ENCODE measurements at places on chromosomes 16 and 17.

DNA sequence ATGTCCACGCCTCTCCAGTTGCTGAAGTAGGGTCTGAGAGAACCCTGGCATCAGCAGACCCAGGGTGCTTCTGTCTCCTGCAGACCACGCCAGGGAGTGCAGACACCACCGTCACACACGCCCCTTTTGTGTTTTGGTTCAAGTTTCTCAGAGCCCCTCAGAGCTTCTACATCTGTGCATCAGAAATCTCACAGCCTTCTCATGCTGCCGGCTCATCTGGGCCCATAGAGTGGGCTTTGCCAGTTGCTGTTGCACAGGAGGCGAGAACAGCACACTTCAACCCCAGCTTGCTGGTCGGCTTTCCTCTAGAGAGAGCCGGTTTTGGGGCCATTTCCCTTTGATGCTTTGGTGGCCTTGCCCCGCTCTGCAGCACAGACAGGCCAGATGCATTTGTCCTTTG, 60.9 kb downstream of the PDPK1 start:
- DNase-seq, result no peak

DNA sequence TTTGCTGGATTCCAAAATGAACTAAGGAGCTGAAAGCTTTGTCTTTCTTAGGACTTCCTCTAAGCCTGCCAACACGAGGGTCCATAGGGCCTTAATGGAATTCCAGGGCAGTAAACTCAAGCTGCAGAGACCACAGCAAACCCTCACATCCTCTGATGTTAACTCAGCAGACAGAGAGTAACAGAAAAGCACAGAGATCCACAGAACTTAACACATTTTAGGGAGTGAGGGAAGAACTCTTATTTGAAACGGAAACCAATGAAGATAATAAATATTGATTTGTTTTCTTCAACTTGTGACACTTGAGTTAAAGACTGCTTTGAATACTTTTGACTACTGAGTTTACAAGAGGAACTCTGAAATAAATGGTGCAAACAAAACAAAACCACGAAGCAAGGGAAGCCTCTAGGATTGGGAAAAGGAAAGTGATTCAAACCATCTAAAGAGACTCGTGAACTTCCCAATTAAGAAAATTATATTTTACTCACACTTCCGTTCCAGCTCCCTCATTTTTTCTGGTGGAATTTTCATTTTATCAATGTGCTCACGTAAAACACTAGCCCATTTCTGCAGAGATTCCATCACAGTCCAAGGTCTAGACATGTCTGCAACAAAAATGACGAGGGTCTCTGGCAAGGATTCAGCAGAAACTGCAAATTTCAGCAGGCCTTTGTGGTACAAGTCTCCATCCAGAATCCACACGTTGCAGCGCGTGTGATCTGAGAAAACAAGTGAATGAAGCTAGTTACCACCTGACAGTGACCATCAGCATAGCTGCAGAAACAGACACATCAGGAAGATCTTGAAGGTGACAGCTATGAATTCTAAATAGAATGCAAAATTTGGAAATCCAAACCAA, 9.2 kb downstream of the DYNC1LI2 start:
- DNase-seq, result no peak

DNA sequence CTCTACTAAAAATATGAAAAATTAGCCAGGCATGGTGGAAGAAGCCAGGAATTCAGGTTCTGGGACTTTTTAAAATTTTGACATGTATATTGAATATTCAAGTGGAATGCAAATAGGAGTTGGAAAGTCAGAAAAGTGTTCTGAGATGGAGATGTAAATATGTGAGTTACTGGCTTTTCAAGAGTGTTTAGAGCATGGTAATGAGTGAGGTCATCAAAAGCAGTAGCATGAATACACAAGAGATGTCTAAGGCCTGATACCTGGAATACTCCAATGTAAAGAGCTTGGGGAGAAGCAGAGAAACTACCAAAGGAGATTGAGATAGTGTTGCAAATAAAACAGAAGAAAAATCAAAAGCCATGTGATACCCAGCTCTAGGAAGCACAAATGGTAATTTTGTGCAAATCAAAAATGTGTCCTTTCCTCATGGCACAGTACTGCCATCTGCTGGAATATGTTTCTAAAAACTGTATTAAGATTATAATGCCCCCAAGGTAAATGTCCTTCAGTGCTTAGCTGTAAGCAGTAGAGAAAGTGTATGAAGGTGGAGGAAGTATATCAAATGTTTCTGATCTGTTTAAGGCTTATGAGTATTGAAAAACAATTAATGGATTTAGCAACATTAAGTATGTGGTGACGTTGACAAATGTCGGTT, 908.4 kb downstream of the KCNJ18 start:
- no peak for DNase-seq

- DNase-seq, result no peak
Measured at GRCh38 chr17:1750628-1751027, 8.0 kb downstream of the SERPINF2 start.

DNA sequence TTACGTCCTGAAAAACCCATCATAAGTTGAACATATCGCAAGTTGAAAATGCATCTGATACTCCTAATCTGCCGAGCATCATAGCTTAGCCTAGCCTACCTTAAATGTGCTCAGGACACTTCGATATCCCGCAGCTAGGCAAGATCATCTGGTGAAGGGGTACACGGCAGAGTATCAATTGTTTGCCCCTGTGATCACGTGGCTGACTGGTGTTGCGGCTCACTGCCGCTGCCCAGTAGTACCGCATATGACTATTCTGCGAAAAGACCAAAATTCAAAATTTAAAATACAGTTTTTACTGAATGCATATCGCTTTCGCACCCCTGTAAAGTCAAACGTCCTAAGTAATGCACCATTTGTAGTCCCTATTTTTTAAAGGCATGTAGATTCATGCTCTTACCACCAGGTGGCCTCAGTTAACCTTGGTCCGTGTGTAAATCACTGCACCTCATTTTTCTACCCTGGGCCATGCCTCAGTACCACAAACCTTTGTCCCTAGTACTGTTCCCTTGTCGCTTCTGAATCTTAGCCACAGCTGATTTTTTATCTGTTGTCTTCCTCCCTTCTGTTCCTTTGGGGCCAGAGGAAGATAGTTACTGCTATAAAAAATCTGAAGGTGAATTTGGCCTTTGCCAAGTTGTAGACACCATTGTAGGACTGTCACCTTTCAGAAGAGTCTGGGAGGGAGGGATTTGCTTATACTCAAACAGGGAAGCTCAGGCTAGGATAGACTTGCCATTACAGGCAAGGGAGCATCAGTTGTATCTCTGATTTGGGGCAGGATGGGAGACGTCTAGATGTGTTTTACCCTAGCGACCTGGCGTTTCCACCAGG, 34.4 kb downstream of the WWP2 start:
- DNase-seq, result no peak

GRCh38 chr17:50129728-50130558, at the start of gene SAMD14:
Gene SAMD14, minus strand, starts transcription at chr17:50130160. Its CDS starts 5,201 bp downstream, at chr17:50124959.
- DNase-seq, result no peak

DNA sequence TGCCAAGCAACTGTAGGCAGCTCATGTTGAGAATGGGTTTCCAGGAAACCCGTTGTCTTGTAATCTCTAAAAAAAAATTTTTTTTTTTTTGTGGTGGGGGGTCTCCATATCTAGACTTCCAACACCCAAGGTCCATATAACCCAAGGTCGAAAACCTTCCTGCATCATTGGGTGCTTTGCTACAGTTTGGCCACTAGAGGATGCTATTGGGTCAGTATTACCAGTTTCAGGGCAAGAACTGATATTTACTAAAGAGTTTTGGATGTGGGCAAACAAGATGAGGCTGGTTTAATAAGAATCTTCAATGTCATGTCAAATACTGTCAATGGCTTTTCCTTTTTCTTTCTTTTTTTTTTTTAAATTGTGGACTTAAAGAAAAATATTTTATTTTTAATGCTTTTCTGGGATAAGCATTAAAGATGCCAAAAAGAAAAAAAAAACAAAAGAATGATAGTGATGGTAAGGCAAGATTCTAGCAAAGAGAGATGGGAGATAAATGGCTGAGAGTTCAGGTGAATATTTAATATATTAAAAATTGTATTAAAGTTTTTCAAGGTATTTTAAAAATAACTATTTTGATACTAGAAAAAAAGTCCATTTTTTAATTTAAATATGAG, 62.2 kb downstream of the DHRS7C start:
- DNase-seq, result no peak

- no peak for DNase-seq
Measured at GRCh38 chr17:2723505-2723996, 12.0 kb upstream of the CLUH start.

DNA sequence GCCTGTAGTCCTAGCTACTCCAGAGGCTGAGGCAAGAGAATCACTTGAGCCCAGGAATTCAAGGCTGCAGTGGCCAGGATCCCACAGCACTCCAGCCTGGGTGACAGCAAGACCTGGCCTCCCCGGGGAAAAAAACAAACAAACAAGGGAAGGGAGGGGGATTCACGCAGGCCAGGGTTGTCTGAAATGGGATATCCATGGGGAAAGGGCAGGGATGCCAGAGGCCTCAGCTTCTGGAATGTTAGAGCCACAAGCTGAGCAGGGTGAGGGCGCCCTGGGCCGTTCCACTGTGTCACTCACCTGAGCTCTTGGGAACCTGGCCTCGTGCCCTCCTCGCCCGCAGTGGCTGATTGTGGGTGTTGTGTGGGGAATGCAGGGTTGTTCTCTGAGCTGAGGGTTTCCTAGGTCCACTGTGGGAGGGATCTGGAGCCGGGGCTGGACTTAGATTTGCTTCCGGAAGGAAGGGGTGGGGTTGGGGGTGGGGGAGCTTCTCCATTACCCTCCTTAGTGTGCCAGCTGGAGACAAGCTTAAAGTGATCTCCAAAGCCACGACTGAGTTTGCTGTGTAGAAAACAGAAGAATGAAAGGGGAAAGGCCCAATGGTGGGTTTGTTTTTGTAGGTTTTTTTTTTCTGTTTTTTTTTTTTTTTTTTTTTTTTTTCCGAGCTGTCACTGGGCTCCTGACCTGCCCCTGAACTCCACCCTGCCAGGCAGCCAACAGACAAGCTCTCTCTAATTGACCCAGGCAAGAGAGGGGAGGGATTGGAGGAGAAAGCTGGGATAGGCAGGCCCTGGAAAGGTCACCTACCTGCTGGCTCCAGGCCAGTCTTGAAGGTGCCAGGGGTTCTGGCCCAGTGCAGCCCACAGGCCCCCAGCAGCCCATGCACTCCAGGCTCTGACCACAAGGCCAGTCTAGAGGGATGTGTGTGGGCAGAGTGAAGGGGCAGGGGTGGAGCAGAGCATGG, at the start of gene SULT1A1:
Gene SULT1A1, minus strand, starts transcription at position 414 of the 964 bp plus-strand sequence. CDS start 1,189 bp downstream, outside the sequence.
- DNase-seq, result no peak

Measured in esophagus squamous epithelium (tissue), 5 donors.